PC-9 (cell line): ENCODE measurements at places on chromosomes 2 and 18.

GRCh38 chr2:105627534-105627933, 117.2 kb upstream of the NCK2 start:
- no peak for DNase-seq

DNA sequence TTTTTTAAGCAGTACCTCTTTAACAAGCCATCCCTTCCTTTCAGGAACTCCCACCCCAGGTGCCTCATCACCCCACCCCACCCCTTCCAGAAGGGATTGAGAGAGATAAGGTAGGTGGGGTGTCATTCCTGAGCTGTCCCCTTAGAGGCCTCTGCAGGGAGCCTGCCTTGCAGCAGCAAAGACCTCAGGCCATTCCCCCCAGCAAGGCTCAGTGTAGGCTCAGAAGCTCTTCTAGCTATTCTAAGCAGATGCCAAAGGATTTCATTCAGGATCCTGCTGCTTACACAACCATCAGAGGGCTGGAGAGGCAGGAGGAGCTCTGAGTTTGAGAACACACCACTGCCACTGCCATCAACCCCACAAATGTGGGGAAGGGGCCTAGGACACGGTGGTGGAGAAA, 5.8 kb upstream of the FIGLA start:
- DNase-seq, result no peak

GRCh38 chr2:47323009-47323821, 79.7 kb upstream of the MSH2 start:
- peak; percentile 77 for DNase-seq

GRCh38 chr2:73593680-73594079, 48.5 kb downstream of the NAT8 start:
- DNase-seq, result no peak

GRCh38 chr2:88091943-88092342, 24.3 kb downstream of the SMYD1 start:
- no peak for DNase-seq

- DNase-seq, result no peak
Measured at GRCh38 chr2:165371356-165371755, 98.1 kb upstream of the CSRNP3 start.

GRCh38 chr2:65161551-65162100, 31.7 kb upstream of the RAB1A start:
- DNase-seq, result peak; percentile 56

DNA sequence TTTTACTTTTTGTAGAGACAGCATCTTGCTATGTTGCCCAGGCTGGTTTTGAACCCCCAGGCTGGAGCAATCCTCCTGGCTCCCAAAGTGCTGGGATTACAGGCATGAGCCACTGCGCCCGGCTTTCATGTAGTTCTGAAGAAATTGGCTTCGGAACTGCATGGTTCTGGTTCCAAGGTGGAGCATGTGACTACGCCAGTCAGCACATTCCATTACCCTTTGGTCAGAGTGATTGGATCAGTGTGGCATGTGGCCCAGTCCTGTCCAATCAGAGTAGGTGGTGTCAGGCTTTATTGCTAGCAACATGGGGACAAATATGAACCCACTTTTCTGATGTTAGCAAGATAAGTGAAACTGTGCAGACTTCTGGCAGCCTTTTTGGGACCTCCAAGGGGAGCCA, 16.3 kb upstream of the ATOH8 start:
- DNase-seq, result no peak

GRCh38 chr2:63736354-63736753, 105.3 kb upstream of the UGP2 start:
- DNase-seq, result no peak

GRCh38 chr2:2879071-2879470, 498.5 kb downstream of the EIPR1 start:
- no peak for DNase-seq

DNA sequence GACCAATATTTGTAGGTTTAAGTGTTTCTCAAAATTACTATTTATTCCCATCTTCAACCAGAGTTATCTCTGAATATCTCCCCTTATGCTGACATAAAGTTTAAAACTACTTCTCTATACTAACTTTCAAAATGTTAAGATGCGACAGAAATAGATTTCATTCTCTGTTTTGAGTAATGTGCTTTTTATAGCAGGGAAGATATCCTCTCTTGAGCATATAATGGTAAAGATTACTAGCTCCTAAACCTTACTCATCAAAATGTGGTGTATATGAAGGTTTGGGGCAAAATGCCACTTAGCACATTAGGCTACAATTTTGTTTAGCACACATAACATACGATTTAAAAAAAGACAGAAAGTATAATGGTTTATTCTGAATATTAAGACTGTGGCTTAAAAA, 54.4 kb downstream of the CWC22 start:
- no peak for DNase-seq

GRCh38 chr2:174902506-174903263, 102.5 kb downstream of the CHN1 start:
- DNase-seq, result no peak

GRCh38 chr18:13436576-13436975, 218.0 kb downstream of the LDLRAD4 start:
- DNase-seq, result no peak

DNA sequence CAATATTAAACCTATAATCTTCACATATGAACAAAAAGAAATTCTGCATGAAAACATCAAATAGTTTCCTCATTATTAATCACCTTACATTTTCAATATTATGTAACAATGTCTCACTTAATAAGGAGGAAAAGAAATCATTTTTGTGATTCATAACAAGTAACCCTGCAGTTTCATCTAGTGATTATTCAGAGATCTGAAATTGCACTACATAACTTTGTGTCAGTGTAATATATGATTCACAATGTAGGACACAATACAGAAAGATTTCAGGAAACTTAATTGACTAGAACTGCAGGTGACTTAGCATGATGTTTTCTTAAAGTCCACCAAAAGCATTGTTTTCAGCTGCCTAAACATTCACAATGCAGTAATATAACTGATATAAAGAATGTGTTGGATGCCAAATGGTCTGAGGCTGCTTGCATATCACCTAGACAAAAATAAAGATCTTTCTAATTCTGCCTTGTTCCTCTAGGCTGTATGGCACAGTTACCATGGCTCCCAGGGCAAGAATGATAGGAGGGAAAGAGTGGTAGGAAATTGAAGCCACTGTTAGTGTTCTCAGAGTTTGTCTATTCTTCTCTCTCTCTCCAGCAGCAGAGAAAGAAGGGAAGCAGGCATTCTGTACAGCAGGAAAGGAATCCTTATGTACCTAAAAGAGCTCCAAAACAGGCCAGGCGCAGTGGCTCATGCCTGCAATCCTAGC, 366.6 kb downstream of the FSIP2 start:
- DNase-seq, result no peak

- DNase-seq, result peak; percentile 49
Measured at GRCh38 chr2:675982-676646, 1.1 kb downstream of the TMEM18 start.

DNA sequence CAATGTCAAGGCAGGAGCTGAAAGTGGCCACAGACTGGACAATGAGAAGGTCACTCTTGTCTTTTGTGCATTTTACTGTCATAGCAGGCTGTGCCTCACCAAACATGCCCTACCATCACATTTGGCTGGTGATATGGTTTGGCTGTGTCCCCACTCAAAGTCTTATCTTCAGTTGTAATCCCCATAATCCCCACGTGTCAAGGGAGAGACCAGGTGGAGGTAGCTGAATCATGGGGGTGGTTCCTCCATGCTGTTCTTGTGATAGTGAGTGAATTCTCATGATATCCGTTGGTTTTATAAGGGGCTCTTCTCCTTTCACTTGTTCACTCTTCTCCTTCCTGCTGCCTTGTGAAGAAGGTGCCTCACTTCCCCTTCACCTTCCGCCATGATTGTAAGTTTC, 49.6 kb upstream of the STPG4 start:
- DNase-seq, result no peak

- no peak for DNase-seq
Measured at GRCh38 chr18:21853016-21853415, 112.4 kb downstream of the MIB1 start.

GRCh38 chr2:200765995-200766660, 45.6 kb upstream of the BZW1 start:
- DNase-seq, result peak; percentile 22

GRCh38 chr2:20149703-20150030, 75.3 kb downstream of the SDC1 start:
- DNase-seq, result no peak

DNA sequence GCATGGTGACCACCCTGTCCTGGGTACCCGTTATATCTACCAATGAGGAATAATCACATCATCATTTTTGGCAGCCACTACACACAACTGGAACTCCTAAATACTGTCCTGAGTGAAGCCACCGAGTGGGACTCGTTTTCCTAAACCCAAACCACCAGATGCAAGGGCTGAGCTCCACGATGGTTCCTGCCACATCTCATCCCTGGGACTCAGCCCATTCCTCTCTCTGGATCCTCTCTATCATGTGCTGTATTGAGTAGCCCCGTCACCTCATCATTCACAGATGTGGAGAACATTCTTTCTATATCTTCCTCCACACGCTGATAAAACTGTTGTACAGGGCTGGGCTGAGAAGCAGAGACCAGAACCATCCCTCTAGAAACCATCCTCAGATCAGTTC, 79.4 kb upstream of the SMAD7 start:
- DNase-seq, result no peak

- DNase-seq, result no peak
Measured at GRCh38 chr2:231483398-231484329, 19.4 kb upstream of the NCL start.

- DNase-seq, result no peak
Measured at GRCh38 chr2:171509945-171510731, 12.1 kb upstream of the CYBRD1 start.

DNA sequence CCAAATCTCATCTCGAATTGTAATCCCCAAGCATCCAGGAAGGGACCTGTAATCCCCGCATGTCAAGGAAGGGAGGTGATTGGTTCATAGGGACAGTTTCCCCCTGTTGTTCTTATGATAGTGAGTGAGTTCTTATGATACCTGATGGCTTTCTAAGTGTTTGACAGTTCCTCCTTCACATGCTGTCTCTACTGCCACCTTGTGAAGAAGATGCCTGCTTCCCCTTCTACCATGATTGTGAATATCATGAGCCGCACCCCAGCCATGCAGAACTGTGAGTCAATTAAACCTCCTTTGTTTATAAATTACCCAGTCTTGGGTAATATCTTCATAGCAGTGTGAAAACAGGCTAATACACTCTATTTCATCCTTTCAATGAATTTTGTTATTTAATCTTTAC, 446.7 kb downstream of the RNF144A start:
- DNase-seq, result no peak

DNA sequence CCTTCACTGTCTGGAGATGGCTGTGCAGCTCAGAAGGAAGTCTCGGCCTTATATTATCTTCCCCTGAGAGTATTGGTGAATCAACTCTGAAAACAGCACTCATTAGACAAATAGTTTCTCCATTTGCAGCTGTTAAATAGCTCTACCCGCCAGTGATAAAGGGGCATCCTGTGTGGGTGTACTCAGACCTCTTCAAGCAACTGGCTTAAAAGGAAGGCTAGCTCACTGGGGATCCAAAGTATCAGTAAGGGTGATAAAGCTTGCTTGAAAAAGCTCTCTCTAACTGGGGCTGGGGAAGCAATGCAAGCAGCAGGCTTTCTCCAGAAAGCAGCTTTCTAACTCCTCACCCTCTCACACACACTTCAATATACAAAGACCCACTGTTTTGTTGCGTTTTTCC, 64.9 kb upstream of the PSMD14 start:
- DNase-seq, result no peak

DNA sequence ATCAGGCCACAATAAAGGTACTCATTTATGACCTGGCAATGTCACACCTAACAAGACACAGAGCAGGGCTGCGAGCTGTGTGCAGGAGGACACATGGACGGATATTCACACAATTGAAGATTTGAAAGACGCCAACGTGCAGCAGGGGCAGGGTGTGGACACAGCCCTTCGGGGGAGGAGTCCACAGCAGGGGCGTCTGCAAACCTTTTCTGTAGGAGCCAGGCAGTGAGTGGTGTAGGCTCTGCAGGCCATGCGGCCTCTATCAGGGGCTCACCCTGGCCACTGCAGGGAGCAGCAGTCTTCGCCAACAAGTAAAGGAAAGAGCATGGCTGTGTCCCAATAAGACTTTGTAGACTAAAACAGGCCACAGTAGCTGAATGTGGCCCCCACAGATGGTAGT, 125.7 kb upstream of the SNTG2 start:
- no peak for DNase-seq

- no peak for DNase-seq
Measured at GRCh38 chr18:73923866-73924265, 223.8 kb downstream of the FBXO15 start.

DNA sequence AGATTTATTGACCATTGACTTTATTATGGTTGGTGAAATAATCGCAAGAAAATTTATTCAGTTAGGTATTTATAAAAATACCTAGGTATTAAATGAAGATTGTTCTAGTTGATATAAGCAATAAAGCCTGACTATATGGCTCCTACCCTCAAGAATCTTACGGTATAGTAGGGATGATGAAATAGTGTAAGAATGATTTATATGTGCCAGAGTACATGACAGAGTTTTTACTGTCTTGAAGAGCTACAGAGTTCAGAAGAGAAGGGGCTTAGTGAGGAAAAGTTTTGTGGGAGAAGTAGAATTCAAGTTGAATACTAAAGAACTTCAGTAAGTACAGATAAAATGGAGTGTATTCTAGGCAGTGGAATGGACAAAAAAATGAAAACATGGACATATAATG, 9.7 kb downstream of the CREB1 start:
- DNase-seq, result no peak

- no peak for DNase-seq
Measured at GRCh38 chr2:100243631-100244030, 78.7 kb downstream of the LONRF2 start.

DNA sequence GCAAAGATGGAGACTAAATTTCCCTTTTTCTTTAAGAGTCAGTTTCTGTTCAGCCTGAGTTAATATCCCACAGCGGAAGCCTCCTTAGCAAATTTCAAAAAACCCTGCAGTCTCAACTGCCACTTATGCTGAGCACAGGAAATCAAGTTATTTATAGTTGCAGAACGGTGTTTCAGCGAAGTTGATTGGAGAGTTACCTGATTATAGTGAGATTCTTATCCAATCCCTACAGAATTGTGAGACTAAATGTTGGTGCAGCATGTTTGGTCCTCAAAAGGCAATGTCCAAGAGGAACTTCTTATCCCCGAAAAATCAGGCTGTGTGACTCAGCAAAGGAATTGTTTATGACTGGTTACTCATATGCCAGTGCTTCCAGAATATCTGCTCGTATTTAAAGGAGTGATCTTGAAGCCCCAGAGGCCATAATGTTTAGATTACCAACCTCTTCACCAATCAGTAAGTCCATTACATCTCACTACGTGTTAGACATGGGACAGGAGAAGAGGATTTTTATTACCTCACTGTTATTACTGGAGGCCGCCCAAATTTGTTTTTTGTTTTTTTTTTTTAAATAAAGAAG, 67.9 kb downstream of the LRRFIP1 start:
- peak; percentile 97 for DNase-seq

DNA sequence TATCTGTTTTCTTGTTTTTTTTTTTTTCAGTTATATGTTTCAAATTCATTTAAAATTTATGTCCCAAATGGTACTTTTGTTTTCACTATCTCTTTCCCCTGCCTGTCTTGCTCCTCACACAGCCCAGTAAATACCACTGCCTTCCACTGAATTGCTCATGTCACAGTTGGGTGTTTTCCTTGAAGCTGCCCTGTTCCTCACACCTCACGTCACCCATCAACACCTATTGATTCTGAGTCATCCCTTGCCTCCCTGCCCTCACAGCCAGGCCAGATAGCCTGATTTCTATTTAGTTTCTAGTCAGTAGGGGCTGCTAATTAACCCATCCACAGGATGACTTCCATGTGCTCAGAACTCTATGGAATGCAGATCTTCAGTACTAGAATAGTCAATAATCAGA, 25.3 kb downstream of the FSHR start:
- DNase-seq, result no peak

- DNase-seq, result no peak
Measured at GRCh38 chr2:149089068-149089467, 50.6 kb downstream of the LYPD6B start.

GRCh38 chr2:231228223-231228622, 29.8 kb downstream of the ARMC9 start:
- DNase-seq, result no peak
